ENCODE measurements at places on chromosomes 5 and 9. TPM values are rescaled to one million over a fixed set of nuclear protein-coding genes. Genes with fewer than 3 reads are reported as not detected.

Gene SLC36A3
- total RNA-seq: not detected

Gene DND1
- total RNA-seq: 3.7 TPM

Gene AFF4
- 70.1 TPM for total RNA-seq

Gene WNK2
- total RNA-seq: 312 TPM

Gene PCDHA12
- not detected for total RNA-seq

Gene SPATA31D3
- total RNA-seq: not detected

Gene CSNK1G3
- 30.4 TPM for total RNA-seq

Gene LRRC26
- 31.1 TPM for total RNA-seq

DNA sequence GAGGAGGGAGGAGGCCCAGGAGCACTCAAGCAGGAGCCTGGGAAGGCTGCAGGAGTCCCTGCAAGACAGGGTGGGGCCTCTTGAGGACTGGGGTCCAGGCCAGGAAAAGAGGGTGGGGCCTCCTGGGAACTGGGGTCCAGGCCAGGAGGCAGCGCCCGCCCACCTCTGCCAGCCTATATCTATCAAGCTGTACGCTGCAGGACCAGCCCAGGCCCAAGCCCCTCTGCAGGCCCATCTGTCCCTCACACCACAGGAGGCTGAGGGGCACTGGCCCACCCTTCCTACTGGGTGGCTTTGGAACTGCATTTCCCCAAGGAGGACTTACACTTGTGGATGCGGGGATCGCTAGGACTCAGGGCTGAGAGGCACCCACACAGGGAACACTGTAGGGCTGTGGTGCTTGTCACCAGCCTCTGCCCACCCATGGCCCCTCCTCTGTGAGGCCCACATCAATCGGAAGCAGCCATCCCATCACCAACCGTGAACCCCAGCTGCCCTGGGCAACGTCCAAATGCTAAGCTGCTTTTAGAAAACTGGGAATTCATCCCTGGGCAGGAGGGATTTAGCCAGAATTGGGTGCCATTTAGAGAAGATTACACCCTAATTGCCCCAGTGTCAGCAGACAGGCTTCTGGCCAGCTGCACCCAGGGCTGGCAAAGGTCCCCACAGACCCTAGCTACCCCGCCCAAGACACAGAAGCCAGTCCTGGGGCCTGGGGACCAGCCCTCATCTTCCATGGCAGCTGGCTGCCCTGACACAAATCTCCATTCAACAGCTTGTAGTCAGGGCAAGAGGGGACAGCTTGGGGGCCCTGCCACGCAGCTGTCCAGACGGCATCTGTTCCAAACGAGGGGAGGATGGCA is 15.3 kb downstream of the BICD2 start:
- no peaks in the 10 kb centered on the region for H3K4me1 ChIP-seq
- no peak overlapping the region for H3K4me3 ChIP-seq
- no peak for DNase-seq
- H3K27ac ChIP-seq: no peak overlapping the region

- H3K4me3 ChIP-seq: no peak overlapping the region
- H3K4me1 ChIP-seq: no peaks in the 10 kb centered on the region
- H3K27me3 ChIP-seq: no peaks in the 10 kb centered on the region
- DNase-seq: no peak
These were observed 98.5 kb downstream of the NR3C1 start for GRCh38 chr5:143304836-143305475.

GRCh38 chr9:82385633-82386032 is 397.1 kb downstream of the SPATA31D1 start:
- no peak for DNase-seq
- no peaks in the 10 kb centered on the region for H3K4me1 ChIP-seq
- H3K4me3 ChIP-seq: no peak overlapping the region
- no peaks in the 10 kb centered on the region for H3K27me3 ChIP-seq

DNA sequence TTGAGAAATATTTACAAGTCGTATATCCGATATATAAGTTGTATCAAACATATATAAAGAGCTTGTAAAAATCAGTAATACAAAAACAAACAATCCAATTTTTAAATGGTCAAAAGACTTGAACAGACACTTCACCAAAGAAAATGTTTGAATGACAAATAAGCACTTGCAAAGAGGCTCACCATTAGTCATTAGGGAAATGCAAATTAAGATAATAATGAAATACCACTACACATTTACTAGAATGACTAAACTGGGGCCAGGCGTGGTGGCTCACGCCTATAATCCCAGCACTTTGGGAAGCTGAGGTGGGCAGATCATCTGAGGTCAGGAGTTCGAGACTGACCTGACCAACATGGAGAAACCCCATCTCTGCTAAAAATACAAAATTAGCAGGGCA is 134.6 kb upstream of the HAND1 start:
- no peak overlapping the region for H3K27ac ChIP-seq
- DNase-seq: no peak
- peaks cover 11% of the 10 kb centered on the region for H3K4me1 ChIP-seq
- no peaks in the 10 kb centered on the region for H3K27me3 ChIP-seq
- no peaks in the 10 kb centered on the region for H3K36me3 ChIP-seq

DNA sequence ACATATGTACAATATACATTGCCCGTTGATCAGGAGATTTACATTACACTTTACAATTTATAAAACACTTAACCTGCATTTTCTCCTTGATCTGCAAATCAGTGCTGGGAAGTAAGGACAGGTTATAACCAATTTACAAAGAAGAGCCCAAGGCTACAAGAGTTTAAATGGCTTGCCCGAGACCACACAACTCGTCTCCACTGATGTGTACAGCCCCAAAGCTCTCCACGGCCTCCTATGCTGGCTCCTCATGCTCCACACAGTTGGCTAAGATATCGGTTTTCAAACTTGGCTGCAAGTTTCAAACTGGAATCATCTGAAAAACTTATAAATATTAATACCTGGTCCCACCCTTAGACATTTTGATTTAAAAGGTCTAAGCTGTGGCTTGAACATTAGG is 10.3 kb downstream of the ACTL7B start:
- no peak overlapping the region for H3K4me3 ChIP-seq
- no peaks in the 10 kb centered on the region for H3K27me3 ChIP-seq
- no peaks in the 10 kb centered on the region for H3K4me1 ChIP-seq
- DNase-seq: no peak
- no peak overlapping the region for H3K27ac ChIP-seq

GRCh38 chr5:150327139-150327538 is 24.4 kb upstream of the ARSI start:
- no peak overlapping the region for H3K27ac ChIP-seq
- DNase-seq: no peak
- H3K36me3 ChIP-seq: no peaks in the 10 kb centered on the region
- no peaks in the 10 kb centered on the region for H3K4me1 ChIP-seq
- H3K27me3 ChIP-seq: no peaks in the 10 kb centered on the region

- H3K27ac ChIP-seq: no peak overlapping the region
- DNase-seq: no peak
- no peak overlapping the region for H3K4me3 ChIP-seq
- H3K27me3 ChIP-seq: no peaks in the 10 kb centered on the region
- H3K4me1 ChIP-seq: no peaks in the 10 kb centered on the region
These were observed 438.0 kb upstream of the MPDZ start for GRCh38 chr9:13717322-13718054.

DNA sequence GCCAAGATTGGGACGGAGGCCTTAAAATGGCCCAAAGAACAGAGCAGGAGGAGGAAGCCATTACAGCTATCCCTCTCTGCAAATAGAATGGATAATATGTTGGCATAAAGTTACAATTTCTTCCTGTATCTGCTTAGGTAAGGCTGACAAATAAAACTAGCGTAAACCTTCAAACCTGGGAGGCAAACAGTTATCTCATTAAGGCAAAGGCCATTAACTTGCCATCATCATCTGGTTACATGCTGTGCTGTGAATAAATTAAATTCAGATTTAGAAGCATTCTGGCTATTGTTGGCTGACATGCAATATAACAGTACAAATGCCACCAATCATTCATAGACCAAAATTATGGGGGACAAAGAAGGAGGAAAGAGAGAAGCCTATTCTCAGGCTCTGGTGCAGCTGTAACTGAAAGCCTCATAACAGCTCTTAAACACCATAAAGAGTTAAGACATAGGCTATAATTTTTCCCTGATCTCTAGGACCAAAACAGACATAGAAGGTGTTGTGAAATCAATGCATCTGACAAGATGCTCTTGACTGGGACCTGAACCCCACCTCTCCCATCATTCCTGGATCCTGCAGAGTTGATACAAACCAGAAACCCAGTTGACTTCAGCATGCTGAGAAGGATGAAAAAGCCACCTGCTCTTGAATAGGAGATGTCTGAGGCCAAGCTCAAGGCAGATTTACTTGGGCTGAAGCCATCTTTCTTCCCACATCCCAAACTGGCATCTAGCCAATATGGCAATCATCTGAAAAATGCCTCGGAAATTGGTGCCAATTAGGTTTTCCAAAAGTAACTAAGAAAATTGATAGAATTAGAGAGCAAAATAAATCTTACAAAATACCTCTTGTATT is 62.5 kb downstream of the PLCXD3 start:
- no peaks in the 10 kb centered on the region for H3K36me3 ChIP-seq
- DNase-seq: no peak
- no peaks in the 10 kb centered on the region for H3K4me1 ChIP-seq
- no peaks in the 10 kb centered on the region for H3K27me3 ChIP-seq
- no peak overlapping the region for H3K27ac ChIP-seq
